ENCODE measurements at places on chromosomes 1 and 21. TPM values are rescaled to one million over a fixed set of nuclear protein-coding genes. Genes with fewer than 3 reads are reported as not detected.

Gene CELA2B
- total RNA-seq, result not detected

DNA sequence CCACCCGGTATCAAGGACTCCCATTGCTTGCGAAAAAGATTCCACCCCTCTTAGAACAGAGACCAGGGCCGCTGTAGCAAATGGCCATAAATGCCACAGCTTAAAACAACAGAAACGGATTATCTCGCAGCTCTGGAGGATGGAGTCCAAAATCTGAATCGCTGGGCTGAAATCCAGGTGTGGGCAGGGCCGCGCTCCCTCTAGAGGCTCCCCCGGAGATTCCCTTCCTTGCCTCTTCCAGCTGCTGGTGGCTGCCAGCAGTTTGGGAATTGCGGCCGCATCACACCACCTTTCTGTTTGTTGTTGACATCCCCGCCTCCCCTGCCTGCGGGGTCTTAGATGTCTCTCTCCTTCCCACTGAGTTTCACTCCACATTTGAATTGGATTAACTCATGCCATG is 15.6 kb downstream of the PDE9A start:
- no peak for DNase-seq

GRCh38 chr1:228413241-228414010 is 3.2 kb downstream of the TRIM17 start:
- no peak for DNase-seq

- peak; percentile 14 for DNase-seq
These were observed 143.5 kb upstream of the USH2A start for GRCh38 chr1:216566641-216567205.

GRCh38 chr21:33492571-33492970 is 1.1 kb upstream of the DNAJC28 start:
- DNase-seq, result no peak

- DNase-seq, result no peak
These were observed 6.3 kb upstream of the RSBN1 start for GRCh38 chr1:113818578-113818977.

Gene SMIM1
- 1.7 TPM for total RNA-seq

- DNase-seq, result no peak
These were observed 22.9 kb upstream of the LAMC1 start for GRCh38 chr1:183000167-183000962.

- DNase-seq, result peak; percentile 64
These were observed 13.4 kb downstream of the ELOA start for GRCh38 chr1:23756676-23757075.

DNA sequence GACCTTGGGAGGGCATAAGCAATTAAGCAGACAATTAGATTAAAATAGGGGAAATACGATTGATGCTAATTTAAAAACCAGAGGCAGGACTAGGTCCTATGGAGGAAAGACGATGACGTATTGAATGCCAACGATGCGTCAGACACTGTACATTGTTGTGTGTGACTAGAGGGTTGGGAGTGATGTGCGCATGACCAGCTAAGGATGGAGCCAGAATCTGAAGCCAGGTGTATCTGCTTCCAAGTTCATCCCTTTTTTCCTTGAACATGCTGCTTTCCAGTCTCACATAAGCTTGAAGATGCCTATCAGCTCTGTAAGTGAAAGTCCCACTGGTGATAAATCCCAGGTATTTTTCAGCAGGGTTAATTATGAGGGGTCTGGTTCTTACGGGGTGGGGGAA is 576.2 kb downstream of the MATN1 start:
- DNase-seq, result no peak
